ENCODE measurements at places on chromosomes 3 and 15. TPM values are rescaled to one million over a fixed set of nuclear protein-coding genes. Genes with fewer than 3 reads are reported as not detected.

The BNC1 gene
- not detected for total RNA-seq

The CHRD gene
- total RNA-seq: 12.5 TPM

The MESP2 gene
- not detected for total RNA-seq

The CYP1A2 gene
- total RNA-seq: not detected

The CHRNA7 gene
- 8.8 TPM for total RNA-seq

The CCK gene
- total RNA-seq: 7.8 TPM

The CKMT1B gene
- total RNA-seq: 11.9 TPM

The LRRFIP2 gene
- total RNA-seq: 109 TPM

The LAMB2 gene
- 69.2 TPM for total RNA-seq

The GABRB3 gene
- total RNA-seq: 135 TPM

The SLC2A2 gene
- not detected for total RNA-seq

The ADGRG7 gene
- total RNA-seq: not detected

The CTSH gene
- total RNA-seq: 12.5 TPM

The B3GALNT1 gene
- total RNA-seq: 88.3 TPM

The GOLGA8T gene
- total RNA-seq: 0.31 TPM

The C3orf22 gene
- not detected for total RNA-seq

The DZIP1L gene
- 26.9 TPM for total RNA-seq

The CILP gene
- total RNA-seq: 0.63 TPM

The TMC3 gene
- 0.31 TPM for total RNA-seq

The DLL4 gene
- total RNA-seq: 6.3 TPM

The OXTR gene
- total RNA-seq: 2.5 TPM

The NANOGP8 gene
- total RNA-seq: not detected

The STAC gene
- 14.7 TPM for total RNA-seq

The SNAPC5 gene
- 16.0 TPM for total RNA-seq

The KNG1 gene
- not detected for total RNA-seq

The EIF2A gene
- total RNA-seq: 317 TPM

The SIDT1 gene
- 4.7 TPM for total RNA-seq

The MOBP gene
- total RNA-seq: 0.63 TPM

The P2RY13 gene
- total RNA-seq: 2.2 TPM

The REC114 gene
- not detected for total RNA-seq

The NKIRAS1 gene
- total RNA-seq: 31.6 TPM

The ZKSCAN7 gene
- total RNA-seq: 47.3 TPM

The AQP9 gene
- not detected for total RNA-seq

The ATP6V1A gene
- total RNA-seq: 113 TPM

The MKRN3 gene
- 53.5 TPM for total RNA-seq

The HOMER2 gene
- total RNA-seq: 61.7 TPM

The USP13 gene
- total RNA-seq: 16.6 TPM

The TUSC7 gene
- total RNA-seq: not detected

The RYR3 gene
- total RNA-seq: 48.8 TPM

The GOLGA8S gene
- total RNA-seq: under 0.01 TPM

The ST3GAL6 gene
- 25.7 TPM for total RNA-seq

The CHDH gene
- 1.3 TPM for total RNA-seq

The GNAI2 gene
- total RNA-seq: 120 TPM

The VEPH1 gene
- 15.7 TPM for total RNA-seq

The GALNT15 gene
- total RNA-seq: 5.0 TPM

Measured in parietal lobe (tissue), 2 donors.